ENCODE measurements at places on chromosomes 1 and 21.

GRCh38 chr1:224380003-224380402 lies 23.3 kb downstream of the CNIH4 start:
- no peak for DNase-seq

DNA sequence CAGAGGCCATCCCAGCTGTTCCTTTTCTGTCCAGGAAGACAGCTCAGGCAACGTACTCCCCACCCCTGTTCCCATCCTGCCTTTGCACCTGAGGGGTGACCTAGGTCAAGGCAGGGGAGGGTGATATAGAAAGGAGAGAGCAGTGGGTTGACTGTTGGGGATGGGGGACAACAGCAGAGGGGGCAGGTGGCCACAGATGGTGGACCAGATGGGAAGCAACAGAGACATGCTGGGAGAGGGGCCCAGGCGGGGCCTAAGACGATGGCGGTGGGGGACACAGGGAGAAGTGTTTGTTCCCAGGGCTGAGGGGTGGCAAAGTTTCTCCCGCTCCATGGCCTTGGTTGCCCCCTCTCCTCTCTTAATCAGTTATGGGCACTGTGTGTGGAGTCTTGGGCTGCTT lies 6.3 kb downstream of the CELSR2 start:
- no peak for DNase-seq

- DNase-seq = no peak
These were observed 50.0 kb upstream of the LRRC3 start for GRCh38 chr21:44405091-44405947.

GRCh38 chr1:172724765-172725613 lies 66.1 kb downstream of the FASLG start:
- DNase-seq = no peak

DNA sequence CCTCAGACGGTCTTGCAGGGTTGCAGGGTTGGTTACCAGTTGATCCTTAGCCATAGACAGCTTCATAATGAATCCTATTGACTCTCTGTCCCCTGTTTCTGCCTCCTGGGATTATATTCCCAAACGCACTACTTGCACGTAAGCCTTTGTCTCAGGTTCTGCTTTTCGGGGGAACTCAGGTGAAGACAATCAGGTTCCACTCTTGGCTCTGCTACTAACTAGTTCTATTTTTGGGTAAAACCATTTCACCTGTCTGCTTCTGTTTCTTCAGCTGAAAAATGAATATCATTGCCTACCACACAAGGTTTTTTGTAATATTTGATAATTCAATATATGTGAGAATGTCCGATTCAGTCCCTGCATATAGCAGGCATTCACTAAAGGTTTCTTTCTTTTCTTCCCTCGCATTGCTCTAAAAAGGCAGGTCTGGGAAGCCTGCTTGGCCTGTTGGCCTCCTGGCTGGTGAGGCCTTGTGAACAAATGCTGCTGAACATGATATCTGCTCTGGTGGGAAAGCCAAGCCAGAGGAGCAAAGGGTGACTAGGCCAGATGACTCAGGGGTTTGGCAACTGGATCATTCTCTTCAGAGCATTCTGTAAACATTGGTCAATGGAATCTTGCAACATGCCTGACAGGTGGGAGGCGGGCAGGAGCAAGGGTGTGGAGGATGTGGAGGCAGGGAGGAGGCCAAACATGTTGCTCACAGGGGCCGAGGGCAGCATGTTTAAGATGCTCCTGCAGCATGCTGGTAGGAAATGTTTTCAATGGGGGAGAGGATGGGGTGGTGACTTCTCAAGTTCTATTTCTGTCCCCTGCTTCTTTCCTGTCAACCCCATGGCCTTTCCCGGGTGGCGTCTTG lies 23.8 kb downstream of the IER5 start:
- no peak for DNase-seq

GRCh38 chr1:206757524-206758266 lies 12.9 kb upstream of the IL19 start:
- no peak for DNase-seq

GRCh38 chr1:17065666-17066065 lies 11.8 kb upstream of the SDHB start:
- no peak for DNase-seq

DNA sequence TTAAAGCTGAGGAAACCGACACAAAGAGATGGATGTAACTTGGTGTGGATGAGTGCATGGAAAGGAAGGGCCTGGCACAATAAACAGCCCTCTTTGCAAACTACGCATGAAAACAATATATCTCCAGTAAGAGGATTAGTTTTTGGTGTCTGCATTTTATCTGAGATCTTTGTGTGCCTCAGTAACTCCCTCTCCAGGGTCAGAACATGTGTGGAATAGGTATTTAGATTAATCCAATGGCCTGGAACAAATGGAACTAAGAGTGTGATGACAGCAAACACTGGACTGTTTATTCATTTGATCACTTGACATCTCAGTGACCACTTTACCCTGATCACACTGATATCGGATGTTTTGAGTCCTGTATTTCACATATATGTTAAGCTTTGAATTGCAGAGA lies 45.3 kb downstream of the AKNAD1 start:
- no peak for DNase-seq

DNA sequence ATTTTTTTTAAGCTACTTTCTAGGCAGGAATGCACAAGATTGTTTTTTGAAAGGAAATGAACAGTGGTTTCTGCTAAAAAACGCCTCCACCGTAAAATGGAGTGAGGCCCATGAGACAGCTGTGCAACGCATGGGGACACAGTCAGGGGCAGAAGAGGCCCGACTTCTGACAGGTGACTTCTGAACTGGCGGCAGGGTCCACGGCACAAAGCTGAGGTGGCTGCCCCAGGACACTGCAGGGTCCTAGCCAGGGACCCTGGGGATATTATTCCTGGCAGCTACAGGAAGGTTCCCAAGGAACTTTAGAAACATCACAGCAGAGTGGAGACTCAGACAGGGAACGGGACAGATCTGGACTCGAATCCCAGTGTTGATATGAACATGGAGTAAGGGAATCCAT lies 75.1 kb downstream of the SIM2 start:
- DNase-seq = no peak

DNA sequence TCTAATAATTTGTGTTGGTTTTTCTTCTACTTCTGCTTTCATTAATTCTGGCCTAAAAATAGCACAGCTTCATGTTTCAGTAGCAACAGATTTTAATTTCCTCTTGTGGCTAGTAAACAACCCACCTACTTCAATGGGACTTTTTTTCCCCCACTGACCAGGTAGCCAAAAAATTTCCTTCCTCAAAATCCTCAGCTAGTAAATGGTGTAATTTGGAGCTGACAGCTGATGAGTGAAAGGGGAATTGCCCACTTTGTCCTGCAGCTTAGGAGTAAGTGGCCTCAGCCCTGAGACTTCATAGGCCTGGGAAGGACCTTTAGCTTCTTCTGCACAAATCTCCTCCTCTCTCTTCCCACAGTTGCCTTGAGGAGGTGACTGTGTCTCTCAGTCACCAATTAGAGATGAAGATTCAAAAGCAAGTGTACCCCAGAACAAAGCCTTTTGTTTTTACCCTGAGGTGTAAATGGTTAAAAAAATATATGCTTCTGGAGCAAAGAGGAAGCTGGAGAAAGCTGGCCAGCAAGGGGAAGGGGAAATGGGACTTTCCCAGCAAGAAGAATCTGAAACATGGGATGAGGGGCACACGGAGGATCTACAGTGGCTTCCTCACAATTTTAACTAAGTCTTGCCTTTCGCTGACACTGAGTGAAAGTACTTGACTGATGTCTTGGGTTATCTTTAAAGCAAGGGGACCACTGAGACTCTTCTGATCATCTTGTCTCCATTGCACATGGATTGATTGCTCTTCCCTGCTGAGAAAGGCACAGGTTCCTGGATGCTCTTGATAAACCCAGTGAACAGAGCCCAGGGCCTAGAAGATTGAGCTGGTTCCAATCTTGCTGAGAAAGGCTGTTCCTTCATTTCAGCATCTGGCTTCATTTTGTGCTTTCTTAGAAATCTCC lies 35.8 kb upstream of the VCAM1 start:
- no peak for DNase-seq

DNA sequence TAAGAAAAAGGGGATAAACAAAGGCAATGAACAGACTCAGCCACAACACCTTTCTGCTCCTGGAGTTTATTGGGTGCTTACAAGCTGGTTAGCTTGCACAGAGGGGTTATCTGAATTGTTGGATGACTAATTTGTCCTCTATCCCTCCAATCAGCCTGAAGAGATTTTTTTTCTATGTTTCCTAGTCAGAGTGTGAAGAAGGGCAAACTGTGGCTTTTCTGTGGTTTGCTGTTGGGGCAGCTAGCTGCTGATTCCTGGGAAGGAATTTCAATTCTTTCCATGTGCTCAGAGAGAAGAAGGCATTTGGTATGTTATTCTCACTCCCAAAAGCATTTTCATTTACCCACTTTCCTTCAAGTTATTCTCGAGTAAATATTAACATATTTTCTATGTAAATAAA lies 48.6 kb downstream of the PCP4 start:
- no peak for DNase-seq

DNA sequence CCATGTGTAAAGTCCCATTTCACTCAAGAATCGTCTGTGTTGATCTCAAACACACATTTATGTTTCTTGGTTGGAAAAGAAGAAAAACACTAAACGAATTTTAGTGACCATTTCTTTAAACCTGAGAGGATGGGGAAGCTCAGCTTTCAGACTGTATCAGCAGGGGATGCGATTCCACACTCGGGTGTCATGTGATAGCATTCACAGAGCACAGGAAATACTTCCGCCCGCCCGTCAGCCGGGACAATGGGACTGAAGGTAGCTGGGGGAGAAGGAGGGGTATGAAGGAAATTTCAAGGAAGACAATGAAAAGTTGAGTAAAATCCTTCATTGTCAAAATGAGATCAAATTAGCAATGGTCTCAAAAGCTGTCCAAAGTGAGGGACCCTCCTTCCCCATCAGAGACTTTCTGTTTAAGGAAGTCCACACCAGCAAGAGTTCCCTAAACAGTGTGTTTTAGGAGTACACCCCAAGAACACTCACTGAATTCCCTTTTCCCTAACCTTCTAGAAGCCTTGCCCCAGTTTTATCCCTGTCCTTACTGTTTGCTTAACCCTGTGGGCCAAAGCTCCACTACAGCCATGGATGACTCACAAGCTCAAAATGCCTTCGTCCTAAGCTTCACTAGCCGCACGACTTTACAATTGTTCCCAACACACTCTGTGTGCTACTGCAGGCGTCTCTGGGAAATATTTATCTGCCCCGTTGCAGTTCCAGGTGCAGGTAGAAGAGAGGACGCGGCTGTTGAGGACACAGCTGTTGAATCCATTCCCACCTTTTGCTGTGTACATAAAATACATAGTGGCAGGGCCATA lies 51.4 kb upstream of the SIM2 start:
- no peak for DNase-seq

DNA sequence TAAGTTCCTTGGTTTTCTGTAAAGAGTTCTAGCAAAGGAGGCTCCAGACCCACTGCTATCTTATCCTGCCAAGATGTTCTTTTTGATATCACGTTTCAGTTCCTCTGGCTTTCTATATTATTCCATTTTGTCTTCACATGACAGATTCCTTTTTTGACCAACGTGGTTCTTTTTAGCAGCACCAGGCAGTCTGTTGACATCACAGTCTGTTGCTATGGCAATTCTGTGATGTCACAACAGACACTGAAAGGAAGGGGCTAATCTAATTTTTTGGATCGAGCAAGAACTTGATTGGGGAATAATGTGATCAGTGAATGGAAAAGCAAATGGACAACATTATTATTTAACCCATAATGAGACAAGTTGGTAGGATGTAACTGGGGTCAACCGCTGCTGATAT lies 64.5 kb upstream of the GOLT1A start:
- no peak for DNase-seq

GRCh38 chr21:33619726-33620125 lies 21.8 kb downstream of the CRYZL1 start:
- DNase-seq = no peak

GRCh38 chr1:58575551-58576324 lies 1.3 kb downstream of the TACSTD2 start:
- no peak for DNase-seq

DNA sequence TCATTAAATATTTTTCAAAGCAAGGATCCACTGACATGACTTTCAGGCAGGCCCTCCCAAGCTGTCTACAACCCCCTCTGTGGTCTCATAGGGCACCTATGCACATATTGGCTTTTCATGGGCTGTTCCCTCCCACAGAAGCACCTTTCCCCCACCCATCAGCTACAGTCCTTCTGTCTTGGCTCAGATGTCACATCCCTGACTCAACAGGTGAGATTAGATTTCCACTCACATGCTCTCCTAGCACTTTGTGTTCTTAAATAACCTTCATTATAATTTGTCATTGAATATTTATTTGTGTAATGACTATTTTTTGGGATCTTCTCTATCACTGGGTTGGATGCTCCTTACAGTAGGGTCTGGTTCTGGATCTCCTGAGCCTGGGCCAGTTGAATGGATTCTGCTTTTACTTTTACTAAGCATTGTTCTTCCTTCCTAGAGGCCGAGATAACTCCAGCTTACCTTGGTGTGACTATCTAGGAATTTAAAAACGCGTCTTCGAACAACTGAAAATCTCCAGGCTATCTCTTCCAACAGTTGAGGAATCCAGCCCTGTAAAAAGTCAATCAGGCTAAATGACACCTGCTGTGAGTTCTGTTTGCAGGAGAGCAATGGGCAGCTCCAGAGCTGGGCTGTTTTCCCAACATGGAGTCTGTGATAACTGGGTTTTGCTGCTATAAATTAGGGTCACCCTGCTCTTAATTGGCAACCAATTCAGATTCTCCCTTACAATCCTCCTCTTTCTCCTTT lies 16.2 kb downstream of the ROR1 start:
- no peak for DNase-seq

DNA sequence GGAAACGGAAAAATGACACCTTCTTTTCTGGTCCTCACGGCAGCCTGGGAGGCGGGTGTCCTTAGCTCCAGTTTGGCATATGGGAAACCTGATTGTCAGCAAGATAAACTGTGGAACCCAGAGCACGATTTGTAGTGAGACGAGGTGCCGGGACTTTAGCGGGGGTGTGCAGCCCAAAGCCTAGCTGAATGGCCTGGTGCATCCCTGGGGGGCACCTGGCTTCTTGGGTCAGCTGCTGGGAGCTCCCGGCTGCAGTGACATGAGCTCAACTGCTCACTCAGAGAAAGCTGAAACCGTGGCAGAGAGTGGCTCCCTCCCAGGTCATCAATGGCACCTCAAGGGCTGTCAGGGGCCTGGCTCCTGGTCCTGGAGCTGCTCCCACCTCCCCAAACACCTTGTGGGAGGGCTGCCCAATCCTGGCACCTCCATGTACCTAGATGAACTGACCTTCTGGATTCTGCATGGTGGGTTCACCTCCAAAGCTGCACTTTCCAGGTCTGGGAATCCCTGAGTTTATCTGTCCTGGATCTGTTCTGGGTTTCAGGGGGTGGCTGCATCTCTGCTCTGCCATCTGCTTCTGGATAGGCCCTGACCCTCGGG lies 260.5 kb downstream of the MATN1 start:
- no peak for DNase-seq

All from NCI-H748 treated with DMSO at 0.1 percent for 48 hours (cell line).